ENCODE measurements at places on chromosomes 6 and 20.
A peak's percentile ranks its signal among the peaks of the same experiment; 100 is the strongest.

GRCh38 chr6:14280006-14280510, 162.5 kb downstream of the CD83 start:
- DNase-seq: no peak

- DNase-seq: no peak
Measured at GRCh38 chr20:4533368-4534133, 188.2 kb upstream of the PRND start.

- no peak for DNase-seq
Measured at GRCh38 chr6:149985481-149985937, 21.8 kb downstream of the ULBP1 start.

DNA sequence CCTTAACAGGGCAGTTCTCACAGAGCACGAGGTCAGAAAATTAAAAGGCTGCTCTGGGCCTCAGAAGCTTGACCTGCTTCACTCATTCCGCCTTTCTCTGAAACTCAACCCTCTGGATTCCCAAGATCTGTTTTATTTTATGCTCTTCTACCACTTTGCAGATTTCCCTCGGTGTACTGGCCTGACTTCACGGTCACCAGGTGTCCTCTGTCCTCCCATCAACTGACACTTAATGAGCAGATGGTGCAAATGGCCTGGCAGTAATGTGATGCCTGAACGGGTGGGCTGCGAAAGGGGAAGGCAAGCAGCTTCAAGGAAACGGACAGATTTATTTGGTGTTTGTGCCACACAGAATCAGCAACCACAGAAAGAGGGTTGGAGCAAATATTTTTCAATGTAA, 169.7 kb upstream of the TFAP2D start:
- no peak for DNase-seq

GRCh38 chr6:119799596-119800509, 450.3 kb upstream of the MAN1A1 start:
- no peak for DNase-seq

- DNase-seq: peak; percentile 74
Measured at GRCh38 chr6:160766989-160767646, 65.1 kb downstream of the PLG start.

GRCh38 chr20:42218621-42219374, 600.6 kb upstream of the CHD6 start:
- no peak for DNase-seq

DNA sequence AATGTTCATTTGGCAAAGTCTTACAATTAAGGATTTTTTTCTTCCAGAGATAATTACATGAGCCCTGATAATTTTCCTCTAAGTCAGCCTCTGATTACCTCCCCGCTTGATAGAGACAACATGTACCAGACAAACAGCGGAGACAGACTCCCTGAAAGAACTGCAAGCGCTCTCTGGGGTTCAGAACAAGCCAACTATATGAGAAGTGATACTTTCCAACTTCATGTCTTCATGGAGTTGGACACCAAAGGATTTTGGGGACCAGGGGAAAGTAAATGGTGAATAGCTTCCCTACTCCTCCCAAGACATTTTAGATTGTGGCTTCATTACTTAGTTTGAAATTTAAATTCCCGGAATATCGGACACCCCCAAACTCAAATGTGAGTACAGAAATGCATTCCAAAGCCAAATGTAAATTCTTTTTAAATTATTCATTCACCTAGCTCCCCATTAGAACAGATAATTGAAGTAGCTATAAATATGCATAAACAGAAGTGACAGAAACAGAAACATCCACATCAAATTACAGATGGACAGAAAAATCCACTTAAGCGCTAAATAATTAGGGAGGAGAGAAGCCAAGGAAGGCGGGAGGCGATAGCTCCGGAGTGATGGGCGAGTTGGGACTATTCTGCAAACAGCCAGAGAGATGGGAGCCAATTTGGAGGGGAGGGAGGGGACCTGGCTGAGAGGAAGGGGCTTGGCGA, 129.7 kb upstream of the AKAP12 start:
- DNase-seq: no peak

GRCh38 chr6:9025796-9026394, 590.5 kb upstream of the SLC35B3 start:
- no peak for DNase-seq

GRCh38 chr20:4813076-4813862, 91.6 kb downstream of the PRND start:
- DNase-seq: peak; percentile 84

DNA sequence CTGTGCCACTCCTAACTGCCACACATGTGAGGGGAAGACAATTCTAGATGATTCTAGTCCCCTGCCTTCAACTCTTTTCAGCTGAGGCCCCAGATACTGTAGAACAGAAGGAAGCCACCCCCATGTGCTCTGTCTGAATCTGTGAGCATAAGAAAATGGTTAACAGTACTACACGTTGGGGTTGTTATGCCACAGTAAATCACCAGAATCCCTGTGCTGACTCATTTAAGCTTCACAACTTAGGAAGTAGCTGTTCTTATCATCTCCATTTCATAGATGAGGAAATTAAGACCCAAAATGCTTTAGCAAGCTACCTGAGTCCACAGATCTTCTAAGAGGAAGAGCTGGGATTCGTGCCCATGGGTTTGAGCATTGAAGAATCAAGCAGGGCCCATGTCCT, 27.4 kb upstream of the SCRT2 start:
- DNase-seq: no peak

- DNase-seq: peak; percentile 49
Measured at GRCh38 chr6:36131511-36132245, 1.4 kb downstream of the MAPK13 start.

DNA sequence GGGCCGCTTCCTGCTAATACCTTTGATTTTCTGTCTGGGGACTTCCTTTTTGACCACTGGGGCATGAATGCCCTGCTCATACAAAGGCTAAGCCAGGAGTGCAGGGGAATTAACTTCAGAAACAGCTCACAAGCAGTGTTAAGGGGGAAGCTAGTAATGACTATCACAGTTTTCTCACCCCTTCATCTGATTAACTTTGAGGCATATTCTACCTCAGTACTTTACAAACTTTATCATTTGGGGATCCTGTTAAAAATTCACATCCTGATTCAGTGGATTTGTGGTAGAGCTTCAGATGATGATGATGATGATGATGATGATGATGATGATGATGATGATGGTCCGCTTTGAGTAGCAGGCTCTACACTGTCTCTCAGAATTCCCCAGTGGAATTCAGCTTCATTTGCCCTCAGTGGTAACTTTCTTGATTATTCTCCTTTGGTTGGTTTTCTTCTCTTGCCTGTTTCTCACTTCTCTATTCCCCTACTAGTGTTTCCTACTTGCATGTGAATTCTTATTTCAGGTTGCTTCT, 78.4 kb upstream of the TMEM170B start:
- DNase-seq: peak; percentile 48

DNA sequence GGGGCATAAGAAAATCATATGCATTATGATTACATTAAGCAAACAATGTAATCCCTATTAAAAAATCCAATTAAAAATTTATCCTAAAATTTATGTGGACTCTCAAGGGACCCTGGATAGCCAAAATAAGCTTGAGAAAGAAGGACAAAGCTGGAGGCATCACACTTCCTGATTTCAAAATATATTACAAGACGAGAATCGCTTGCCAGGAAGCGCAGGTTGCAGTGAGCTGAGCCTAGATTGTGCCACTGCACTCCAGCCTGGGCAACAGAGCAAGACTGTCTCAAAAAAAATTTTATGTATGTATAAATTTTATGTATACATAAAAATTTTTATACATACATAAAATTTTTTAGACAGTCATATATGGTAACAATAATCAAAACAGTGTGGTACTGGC, 48.5 kb upstream of the GCNT2 start:
- DNase-seq: no peak

DNA sequence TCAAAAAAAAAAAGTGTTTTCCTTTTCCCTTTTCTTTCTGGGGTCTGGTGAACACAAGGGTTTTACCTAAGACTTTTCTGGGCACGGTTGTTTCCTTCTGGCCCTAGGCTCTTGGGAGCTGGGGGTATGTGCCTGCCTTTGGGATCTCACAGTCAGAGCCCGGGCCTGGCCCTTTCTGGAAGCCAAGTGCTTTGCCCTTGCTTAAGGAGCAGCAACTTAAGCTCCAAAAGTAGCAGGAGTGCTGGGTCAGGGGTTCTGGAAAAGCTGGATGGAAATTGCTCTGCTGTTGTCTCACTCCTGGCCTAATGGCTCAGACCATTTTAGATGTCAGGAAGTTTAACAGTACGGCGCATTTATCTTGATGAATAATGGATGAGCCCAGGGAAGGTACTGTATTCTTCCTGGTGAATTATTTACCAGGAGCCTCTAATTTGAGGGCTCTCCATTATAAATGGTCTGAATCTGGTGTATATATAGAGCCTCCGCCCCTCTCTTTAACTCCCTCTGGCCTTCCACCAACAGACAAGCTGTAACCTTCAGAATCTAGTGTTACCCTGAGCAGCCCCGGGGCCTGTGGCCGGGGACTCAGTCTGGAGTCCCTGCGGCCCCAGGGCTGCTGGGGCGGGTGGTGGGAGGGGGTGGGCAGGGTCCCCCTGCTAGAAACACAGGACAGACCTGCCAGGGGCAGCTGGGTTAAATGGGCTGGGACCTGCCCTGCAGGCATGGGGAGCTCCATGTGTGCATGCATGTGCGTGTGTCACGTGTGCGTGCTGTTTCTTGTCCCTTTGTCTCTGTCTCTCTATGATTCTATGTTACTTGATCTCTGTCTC, 37.5 kb downstream of the PTK7 start:
- DNase-seq: no peak

DNA sequence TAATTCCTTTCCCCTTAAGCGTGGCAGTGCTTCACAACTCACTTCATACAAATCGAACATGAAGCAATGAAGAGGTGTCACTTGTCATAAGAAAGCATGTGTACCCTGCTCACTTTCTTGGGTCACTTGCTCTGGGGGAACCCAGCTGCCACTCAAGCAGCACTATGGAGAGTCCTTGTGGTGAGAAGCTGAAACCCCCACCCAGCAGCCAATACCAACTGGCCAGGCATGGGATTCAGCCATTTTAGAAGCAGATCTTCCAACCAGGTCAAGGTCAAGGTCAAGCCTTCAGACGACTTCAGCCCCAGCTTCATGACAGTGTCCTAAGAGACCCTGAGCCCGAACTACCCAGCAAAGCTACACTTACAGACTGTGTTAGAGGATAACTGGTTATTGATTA, 62.8 kb downstream of the PSMB1 start:
- no peak for DNase-seq

- no peak for DNase-seq
Measured at GRCh38 chr20:13183005-13183404, 38.1 kb upstream of the ISM1 start.

DNA sequence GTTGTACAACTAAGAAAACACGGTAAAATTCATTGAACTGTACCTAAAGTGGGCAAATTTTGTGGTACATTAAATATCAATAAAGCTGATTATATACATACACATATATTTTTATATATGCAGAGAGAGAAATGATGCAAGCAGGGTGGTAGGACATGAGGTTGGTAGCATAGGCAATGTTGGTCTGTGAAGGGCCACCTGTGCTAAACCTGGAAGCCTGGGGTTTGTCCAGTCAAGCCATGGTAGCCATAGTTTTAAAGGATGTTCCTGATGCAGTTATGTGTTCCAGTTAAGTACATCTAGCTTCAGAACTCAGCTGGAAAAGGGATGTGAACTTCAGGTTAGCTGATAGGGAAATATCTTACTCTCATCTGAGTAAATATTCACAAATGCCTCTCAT, 60.1 kb downstream of the TRIM38 start:
- DNase-seq: no peak

- no peak for DNase-seq
Measured at GRCh38 chr6:113352029-113352801, 504.9 kb upstream of the MARCKS start.

DNA sequence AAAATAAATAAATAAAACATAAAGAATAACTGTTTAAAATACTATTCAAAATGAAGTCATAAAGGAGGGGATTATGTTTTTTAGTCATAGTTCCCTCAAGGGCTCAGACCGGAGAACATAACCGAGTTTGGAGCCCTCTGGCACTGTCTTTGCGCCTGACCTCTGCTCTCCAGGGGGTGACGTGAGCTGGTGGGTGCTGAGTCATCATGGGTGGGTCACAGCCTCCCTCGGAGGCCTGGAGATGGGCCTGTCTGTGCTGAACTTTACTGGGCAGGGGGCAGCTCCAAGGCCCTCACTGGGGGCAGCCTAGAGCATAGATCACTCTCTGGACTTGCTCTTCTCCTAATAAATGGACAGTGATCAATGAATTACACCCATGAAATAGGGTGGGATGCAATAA, 3.1 kb upstream of the MAVS start:
- no peak for DNase-seq

- no peak for DNase-seq
Measured at GRCh38 chr6:33779290-33779689, 9.6 kb downstream of the LEMD2 start.

DNA sequence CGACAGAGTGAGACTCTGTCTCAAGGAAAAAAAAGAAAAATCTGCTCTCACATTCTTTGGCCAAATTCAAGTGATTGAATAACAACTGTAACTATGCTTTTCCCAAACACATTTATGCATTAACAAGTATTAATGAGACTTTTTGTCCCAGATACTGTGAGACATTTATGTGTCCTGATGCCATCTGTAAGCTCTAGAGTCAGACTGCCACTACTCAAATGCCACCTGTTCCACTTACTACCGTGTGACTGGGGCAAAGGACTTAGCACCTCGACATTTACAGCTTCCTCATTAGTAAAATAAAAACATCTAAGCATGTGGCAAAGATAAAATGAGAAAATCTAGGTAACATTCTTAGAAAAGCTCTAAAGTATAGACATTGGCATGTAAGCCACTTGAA, 178.1 kb upstream of the MARCKS start:
- DNase-seq: no peak

GRCh38 chr6:43773980-43774775, 4.2 kb downstream of the VEGFA start:
- no peak for DNase-seq

DNA sequence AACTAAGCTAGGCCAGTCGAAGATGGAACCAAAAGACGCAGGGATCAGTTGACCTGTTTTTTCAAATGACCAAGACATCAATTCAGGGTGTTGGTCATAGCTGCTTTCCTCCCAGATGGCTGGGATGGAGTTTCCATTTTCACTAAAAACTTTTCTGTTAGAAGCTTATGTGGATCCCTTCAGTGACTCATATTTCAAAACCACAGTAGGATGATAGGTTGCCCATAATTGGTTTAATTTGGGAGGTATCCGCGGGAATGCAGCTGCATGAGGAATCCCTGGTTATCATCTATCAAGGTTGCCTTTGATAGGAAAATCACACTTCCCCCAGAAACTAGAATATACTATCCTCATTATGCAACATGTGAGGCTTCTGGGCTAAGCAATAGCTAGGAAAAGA, 150.9 kb upstream of the MLIP start:
- DNase-seq: no peak

GRCh38 chr6:144335914-144336313, 50.8 kb downstream of the UTRN start:
- DNase-seq: peak; percentile 61
